ENCODE measurements at places on chromosomes 5 and 9.

- no peak for DNase-seq
Observed at GRCh38 chr9:91040371-91041215, 239.0 kb downstream of the SYK start.

GRCh38 chr9:96515621-96516470 is 65.9 kb downstream of the HABP4 start:
- DNase-seq, result peak; percentile 2

DNA sequence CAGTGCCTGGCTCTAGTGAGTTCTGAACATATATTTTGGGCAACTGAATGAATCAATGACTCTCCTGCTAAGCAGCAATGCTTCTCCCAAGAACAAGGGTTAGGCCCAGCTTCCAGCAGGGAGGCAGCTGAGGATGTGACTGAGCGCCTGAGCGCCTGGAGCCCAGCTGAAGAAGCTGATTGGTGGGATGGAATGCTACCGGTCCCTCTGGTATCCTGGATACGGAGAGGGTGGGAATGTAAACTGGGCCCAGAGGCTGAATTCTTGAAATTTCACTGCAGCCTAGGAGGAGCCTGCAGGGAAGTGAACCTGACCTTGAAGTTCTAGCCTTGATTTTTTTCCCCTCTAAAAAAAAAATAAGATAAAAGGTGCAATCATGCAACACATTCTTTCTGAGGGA is 43.2 kb downstream of the WWC1 start:
- no peak for DNase-seq

DNA sequence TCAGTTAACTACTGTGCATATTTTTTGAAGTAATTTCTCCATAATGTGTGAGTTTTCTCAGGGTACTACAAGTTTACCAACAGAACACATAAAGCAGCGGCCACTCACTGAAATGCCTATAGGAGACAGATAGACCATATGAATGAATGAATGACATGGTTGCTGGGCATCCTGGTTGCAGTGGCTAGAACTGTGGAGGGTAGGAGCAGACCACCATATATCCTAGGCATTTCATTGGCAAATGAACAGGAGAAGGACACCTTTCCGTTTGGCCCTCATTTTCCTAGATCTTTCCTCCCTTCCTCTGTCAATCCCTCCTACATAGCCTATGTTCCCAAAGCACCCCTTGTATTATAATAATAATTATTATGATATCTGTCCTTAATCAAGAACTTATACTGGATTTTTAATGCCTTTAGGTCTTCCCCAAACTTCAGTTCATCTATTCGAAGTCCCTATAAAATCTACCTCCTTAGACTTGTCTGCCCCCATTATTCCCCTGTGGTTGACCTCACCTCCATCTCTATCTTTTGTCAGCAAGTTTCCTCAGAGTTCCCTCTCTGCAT is 472.2 kb downstream of the RAB3C start:
- DNase-seq, result no peak

DNA sequence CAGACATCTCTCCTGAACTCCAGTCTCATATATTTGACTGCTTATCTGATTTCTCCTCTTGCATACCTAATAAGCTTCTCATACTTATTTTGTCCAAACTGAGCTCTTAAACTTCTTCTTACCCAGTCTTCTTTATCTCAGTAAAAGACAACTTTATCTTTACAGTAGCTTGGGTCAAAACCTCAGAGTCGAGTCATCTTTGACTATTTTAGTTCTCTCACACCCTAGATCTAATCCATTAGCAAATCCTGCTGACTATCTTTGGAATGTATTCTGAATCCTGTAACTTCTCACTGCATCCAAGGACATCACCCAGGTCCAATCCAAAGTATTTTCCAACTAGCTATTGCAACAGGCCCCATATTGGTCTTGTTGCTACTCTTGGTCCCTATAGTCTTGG is 11.8 kb upstream of the JAK2 start:
- DNase-seq, result no peak

GRCh38 chr5:128904805-128905567 is 60.3 kb upstream of the SLC27A6 start:
- no peak for DNase-seq

- DNase-seq, result no peak
Observed at GRCh38 chr5:10513501-10514442, 50.1 kb upstream of the ANKRD33B start.

GRCh38 chr5:98187945-98188344 is 585.5 kb upstream of the RGMB start:
- DNase-seq, result no peak

GRCh38 chr5:56356836-56357160 is 123.7 kb upstream of the ANKRD55 start:
- peak; percentile 35 for DNase-seq

DNA sequence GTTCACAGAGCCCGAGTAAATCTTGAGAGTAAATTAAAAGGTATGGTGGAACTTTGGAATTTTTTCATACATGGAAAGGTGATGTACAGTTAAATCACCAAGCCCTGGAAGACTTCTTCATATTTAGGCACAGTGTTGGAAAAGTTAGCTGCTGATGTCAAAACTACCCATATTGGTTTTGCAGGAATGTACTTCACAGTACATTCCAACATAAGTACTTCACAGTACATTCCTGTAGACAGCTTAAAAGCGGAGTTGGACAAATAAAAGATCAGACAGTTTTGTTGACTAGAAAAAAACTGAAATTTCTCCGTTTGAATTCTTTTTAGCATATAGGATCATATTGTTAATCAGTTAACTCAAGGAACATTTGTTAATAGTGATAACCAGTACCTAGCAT is 1.8 kb downstream of the RANBP17 start:
- no peak for DNase-seq

DNA sequence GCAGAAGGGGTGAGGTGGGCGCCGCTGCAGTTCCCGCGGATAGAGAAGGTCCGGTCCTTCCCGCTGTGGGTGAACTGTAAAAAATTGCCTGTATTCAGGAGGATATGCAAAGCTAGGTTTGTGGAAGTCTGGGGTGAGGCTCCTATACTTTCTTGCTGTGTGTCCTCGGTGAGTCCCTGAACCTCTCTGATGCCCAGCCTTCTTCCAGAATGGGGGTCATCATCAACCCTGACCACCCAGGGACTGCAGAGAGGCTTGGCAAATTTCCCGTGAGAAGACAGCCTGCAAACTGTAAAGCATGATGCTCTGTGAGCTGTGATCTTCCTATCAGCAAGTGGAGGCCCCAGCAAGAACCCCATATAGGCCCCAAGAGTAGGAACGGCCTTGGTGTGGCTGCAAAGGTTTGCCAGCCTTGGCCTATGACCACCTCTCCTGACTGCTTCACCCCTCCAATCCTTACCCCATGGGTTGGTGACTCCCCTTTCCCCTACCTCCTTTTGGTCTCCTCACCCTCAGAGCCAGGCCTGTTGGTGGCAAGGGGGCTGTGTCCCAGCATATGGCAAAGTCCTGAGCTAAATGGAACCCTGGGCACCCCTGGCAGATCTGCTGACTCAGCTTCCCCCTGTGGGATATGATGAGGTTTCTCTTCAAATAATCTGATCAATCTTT is 760 bp downstream of the ALDH1B1 start:
- DNase-seq, result no peak

- DNase-seq, result no peak
Observed at GRCh38 chr5:94192658-94193391, 425.6 kb downstream of the KIAA0825 start.

DNA sequence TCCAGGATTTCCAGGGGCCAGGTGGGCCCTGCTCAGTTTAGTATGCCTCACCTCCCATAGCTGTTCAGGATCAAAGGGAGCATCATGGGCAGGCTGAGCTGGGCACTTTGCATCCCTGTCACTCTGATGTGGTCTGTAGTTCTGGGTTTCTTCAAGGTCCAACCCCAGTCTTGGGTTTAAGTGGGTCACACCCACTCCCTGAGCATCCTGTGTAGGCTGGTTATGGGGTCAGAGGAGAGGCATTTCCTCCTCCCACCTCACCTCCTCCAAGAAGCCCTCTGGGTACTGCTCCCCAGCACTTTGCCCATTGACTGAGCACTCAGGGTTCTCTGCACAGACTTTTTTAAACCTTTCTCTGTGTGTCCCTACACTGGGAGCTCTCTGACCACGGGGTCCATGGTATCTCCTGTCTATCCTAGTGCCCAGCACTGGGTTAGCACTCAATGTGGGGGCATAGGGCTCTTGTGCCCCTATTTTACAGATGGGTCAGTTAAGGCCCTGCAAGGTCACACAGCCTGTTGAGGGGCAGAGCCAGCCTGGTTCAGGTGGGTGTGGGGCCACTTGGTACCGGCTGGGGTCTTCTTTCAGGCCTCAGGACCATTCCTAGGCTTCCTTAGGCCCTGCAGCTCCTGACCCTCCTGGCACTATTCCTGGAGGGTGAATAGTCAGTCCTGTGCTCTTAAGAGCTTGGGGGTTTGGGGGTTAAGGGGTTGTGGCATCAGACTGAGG is 19.0 kb downstream of the CXXC5 start:
- DNase-seq, result no peak

DNA sequence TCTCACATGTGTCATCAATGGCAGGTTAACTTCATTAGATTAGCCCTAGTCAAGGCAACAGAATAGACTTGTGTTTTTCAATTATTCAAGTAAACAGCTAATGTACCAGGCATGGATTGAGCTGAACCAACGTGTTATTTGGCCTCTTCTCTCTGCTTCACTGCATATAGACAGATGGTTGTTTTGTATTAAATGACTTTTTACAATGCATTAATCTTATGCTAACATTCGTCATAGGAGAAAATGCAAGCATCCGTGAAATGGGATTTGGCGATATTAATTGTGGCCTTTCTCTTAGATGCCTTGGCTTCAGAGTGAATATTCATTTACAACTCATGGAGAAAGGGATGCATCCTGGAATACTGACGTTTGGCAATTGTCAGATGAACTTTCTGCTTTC is 208.0 kb downstream of the KCTD16 start:
- peak; percentile 59 for DNase-seq

GRCh38 chr5:74631081-74631953 is 9.2 kb downstream of the ENC1 start:
- DNase-seq, result no peak

DNA sequence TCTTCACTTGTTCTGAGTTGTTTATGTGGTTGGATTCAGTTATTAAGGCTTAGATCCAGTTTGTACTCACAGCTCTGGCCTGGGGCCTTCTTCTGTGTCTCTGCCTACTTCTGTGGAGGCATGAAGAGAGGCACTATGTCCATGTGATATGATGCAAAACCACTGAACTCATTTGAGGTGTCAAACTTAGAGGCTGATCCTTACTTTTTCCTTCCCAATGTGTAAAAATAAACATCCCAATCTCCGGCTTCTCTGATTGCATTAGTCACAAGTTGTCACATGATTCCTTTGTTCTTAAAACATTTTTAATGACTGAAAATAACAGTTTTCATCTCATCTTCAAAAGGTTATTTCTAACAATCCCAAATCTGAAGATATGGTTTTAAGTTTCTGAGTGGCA is 276.0 kb upstream of the RGMB start:
- DNase-seq, result no peak

DNA sequence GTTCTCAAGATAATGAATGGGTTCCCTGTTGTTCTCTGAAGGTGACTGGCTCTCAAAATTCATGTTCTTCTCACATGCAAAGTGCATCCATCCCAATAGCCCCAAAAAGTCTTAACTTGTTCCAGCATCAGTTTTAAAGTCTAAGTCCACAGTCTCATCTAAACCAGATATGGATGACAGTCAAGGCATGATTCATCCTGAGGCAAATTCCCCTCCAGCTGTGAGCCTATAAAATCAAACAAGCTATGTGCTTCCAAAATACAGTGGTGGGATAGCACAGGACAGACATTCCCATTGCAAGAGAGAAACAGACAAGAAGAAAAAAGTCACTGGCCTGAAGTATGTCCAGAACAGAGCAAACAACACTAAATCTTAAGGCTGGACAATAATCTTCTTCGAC is 25.4 kb downstream of the FBXO10 start:
- no peak for DNase-seq

GRCh38 chr5:149141224-149141956 is at the start of gene ABLIM3:
TSS of gene ABLIM3 (plus strand) at chr5:149141493. CDS start at chr5:149142096, 603 bp downstream.
- DNase-seq, result peak; percentile 23
